ENCODE measurements at places on chromosomes 5 and 9.

- DNase-seq = no peak
Measured at GRCh38 chr9:79756414-79756813, 184.6 kb downstream of the TLE4 start.

DNA sequence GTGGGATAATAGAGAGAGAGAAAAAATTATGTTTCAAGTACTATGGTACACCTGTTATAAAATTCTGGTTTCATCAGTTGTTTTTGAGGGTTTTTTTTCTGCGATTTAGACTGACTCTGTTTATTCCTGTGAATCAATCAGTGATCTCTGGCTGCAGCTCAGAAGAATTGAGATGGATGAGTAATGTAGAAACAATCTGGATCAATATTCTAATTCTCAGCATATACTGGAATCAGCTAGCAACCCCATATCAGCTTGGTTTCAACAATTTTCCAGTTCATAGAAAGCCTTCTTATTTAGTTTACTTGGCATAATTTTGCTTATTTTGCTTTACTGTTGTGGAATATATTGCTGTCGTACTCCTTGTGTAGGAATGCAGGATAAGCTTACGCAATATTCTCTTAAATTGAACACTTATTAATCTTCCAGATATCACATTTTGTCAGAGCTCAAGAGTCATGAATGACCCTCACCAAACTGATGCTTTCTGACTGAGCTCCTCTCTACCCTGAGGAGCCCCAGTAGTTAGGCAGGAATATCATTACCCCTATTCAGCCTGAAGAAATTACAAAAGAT lies 42.9 kb downstream of the SHC3 start:
- no peak for DNase-seq

GRCh38 chr5:56712895-56713591 lies 102.3 kb upstream of the MAP3K1 start:
- no peak for DNase-seq

DNA sequence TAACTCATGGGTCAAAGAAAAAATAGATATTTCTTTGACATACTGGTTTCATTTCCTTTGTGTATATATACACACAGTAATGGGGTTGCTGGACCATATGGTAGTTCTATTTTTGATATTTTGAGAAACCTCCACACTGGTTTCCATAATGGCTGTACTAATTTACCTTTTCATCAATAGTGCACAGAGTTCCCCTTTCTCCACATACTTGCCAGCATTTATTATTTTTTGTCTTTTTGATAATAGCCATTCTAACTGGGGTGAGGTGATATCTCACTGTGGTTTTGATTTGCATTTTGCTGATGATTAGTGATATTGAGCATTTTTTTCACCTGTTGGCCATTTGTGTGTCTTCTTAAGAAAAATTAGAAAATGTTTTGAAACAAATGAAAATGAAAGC lies 78.4 kb upstream of the CKMT2 start:
- DNase-seq = no peak

- no peak for DNase-seq
Measured at GRCh38 chr5:162573758-162574157, 506.2 kb downstream of the GABRG2 start.

GRCh38 chr5:65820373-65820772 lies 98.4 kb downstream of the NLN start:
- DNase-seq = no peak

GRCh38 chr5:67265951-67266350 lies 69.4 kb upstream of the CD180 start:
- DNase-seq = no peak

- DNase-seq = no peak
Measured at GRCh38 chr5:134507452-134507851, 18.0 kb upstream of the JADE2 start.

- DNase-seq = no peak
Measured at GRCh38 chr9:114733816-114734215, 51.8 kb upstream of the TEX48 start.

GRCh38 chr9:134618163-134618832 lies 23.3 kb upstream of the COL5A1 start:
- no peak for DNase-seq

DNA sequence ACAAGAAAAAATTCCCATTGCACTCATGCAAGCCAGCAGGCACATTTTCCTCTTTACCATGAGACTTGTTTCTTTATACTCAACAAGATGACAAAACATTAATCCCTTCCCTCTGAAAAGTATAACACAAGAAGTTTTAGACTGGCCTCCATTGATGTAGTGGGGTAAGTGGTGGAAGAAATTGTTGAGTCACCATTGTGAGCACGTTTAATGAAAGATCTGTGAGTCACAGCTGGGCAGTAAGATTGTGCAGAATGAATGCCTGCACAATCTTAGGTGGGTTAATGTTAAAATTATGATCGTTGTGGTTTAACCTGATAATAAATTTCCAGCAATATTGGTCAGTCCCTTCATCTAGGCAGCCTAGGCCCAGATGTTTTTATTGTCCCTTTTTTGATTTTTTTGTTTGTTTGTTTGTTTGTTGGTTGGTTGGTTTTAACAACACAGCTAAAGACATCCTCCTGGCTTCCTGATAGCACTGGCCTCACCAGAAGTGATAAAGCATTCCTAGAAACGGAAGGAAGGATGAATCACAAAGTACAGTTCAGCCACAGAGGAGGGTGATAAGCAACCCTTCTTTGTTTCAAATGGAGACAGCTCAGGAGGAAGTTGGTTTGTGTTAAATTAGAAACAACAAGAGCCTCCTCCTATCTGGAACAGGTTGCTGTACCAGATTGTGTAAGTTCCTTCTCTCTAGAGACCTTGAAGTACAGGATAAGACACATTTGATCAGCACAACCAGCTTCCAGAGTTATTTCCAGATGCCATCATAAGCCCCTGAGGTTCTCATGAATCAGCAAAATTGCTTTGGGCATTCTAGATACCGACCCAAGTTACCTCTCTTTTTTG lies 40.3 kb downstream of the SLC24A2 start:
- DNase-seq = no peak

GRCh38 chr5:158933494-158934318 lies 166.0 kb downstream of the EBF1 start:
- DNase-seq = no peak

GRCh38 chr9:109557481-109557880 lies 59.4 kb upstream of the PTPN3 start:
- DNase-seq = no peak

GRCh38 chr5:157263496-157264090 lies 2.3 kb upstream of the CYFIP2 start:
- no peak for DNase-seq

DNA sequence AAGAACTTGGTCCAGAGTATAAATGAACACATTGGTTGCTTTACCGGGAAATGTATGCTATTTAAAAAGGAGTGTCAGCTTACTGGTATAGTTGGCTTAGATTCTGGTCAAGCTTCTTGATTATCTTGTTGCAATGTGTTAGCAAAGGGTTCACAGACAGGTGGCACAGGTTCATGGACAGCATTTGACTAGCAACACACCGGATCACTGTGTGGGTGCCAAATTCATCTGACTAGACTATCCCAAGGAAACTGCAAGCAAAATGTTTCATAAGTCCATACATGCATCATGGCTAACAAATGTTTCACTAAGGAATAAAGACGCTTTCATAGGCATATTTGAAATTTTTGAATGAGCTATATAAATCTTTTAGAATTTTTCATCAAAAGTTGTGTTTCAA lies 274.1 kb downstream of the PLK2 start:
- DNase-seq = no peak

- no peak for DNase-seq
Measured at GRCh38 chr5:171710451-171711024, 75.1 kb upstream of the SMIM23 start.

GRCh38 chr5:108867656-108868055 lies 120.0 kb downstream of the FER start:
- DNase-seq = no peak

GRCh38 chr9:135830496-135830895 lies 76.8 kb downstream of the CAMSAP1 start:
- no peak for DNase-seq

GRCh38 chr5:130289132-130290088 lies 385.1 kb downstream of the CHSY3 start:
- DNase-seq = no peak

- no peak for DNase-seq
Measured at GRCh38 chr9:26567976-26568375, 324.6 kb downstream of the CAAP1 start.

DNA sequence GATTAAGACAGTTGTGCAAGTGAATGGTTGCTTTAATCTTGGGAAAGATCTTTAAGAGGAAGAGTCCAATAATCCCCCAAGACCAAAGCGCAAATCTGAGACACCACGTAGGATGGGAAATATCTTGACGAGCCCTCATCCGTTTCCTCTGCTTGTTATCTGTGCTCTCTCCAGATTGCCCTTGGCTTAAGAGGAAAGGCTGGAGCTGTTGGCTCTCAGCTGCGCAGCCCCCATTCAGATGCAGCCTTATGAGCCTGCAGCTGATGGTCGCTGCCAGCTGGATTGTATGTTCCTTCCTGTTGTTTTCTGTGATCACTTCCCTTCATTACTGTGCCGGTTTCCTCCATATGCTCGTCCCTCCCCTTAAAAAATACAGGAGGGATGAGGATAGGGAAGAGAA lies 47.7 kb downstream of the PWWP2A start:
- DNase-seq = no peak

DNA sequence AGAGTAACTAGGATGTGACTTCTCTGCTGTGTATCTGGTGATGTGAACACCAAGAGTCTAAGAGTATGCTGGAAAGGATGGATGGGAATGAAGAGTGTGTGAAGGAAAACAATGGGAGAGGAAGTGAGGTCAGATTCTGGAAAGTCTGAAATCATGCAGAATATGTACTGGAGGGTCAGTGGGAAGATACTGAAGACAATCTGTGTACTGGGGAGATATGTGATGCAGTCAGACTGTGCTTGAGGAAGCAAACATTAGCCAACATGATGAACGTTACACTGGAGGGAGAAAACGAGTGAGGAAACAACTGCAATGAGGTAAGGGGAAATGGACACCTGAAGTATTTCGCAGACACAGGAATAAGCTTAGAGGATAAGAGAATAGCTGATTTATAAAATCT lies 105.7 kb downstream of the NR3C1 start:
- no peak for DNase-seq

DNA sequence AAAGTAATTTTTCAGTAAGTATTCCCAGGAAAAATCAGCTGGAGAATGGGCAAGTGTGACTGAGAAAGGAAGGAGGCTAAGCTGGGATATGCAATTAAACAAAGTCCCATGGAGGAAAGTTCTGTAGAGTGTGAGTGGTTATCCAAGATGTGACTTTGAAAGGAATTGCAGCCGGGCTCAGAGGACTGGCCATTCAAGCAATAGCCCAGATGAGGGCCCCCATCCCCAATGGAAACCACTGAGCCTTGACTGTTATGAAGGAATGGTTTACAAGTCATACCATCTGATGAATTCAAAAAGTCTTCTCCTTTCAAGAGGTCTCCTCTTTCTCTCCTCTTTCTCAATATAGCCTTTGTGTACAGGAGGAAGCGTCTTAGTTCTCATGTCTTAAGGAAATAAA lies 6.5 kb downstream of the LVRN start:
- no peak for DNase-seq

GRCh38 chr5:108541836-108542235 lies 159.9 kb upstream of the FBXL17 start:
- DNase-seq = no peak

- no peak for DNase-seq
Measured at GRCh38 chr5:78078858-78079257, 215.6 kb downstream of the AP3B1 start.

- DNase-seq = no peak
Measured at GRCh38 chr5:107134931-107135330, 535.8 kb downstream of the EFNA5 start.

GRCh38 chr9:79651251-79651795 lies 79.6 kb downstream of the TLE4 start:
- peak; percentile 67 for DNase-seq

DNA sequence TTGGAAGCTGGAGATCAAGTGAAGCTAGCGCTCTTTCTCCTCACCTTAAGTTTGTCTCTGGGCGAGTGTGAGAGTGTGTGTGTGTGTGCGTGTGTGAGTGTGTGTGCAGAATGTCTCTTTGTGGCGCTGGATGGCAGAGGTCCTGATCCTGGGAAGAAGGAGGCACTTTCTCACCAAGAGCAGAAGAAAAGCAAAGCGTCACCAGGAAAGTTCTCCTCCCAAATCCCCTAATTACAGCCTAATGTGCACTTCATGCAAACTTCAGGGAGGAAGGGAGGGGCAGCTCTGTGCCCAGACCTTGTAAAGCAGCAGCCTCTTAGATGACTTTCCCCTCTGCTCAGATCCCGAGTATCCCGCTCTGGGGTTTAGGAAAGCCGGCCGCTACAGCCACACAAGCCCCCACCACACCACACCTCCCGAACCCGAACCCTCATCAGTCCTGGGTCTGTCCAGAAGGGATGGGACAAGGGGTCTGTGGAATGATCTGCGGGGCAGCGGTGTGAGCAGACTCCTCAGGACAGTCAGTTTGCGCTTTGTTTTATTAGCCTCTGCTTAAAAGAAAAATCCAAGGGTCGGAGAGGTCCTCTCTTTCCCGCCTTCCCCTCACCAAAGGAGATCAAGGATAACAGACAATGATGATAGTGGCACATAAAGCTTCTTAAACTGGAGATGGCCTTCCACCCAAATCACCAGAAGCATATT lies at the start of gene HAPLN1:
Gene HAPLN1 (minus strand): TSS at position 20 of the 702 bp plus-strand sequence. CDS start 47,332 bp downstream, outside the sequence.
- DNase-seq = no peak

GRCh38 chr5:76695346-76695745 lies 20.6 kb upstream of the F2R start:
- no peak for DNase-seq

DNA sequence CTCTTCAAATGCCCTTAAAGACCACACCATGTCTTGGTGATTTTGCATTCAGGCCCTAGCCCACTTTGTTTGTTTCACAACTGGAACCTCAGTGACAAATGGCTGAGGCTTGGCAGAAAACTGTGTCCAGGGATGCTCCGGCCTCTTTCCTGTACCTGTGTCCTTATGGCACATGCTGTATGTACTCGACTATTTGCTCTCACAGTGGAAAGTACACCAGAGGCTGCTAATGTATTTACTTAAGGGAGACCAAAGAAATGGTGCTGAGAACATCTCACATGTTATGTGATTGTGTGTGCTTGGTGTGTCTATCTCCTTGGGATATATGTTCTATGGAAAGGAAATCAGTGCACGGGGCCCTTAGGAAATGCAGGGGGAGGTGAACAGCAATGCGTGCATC lies 263.3 kb downstream of the GADD45G start:
- DNase-seq = no peak

DNA sequence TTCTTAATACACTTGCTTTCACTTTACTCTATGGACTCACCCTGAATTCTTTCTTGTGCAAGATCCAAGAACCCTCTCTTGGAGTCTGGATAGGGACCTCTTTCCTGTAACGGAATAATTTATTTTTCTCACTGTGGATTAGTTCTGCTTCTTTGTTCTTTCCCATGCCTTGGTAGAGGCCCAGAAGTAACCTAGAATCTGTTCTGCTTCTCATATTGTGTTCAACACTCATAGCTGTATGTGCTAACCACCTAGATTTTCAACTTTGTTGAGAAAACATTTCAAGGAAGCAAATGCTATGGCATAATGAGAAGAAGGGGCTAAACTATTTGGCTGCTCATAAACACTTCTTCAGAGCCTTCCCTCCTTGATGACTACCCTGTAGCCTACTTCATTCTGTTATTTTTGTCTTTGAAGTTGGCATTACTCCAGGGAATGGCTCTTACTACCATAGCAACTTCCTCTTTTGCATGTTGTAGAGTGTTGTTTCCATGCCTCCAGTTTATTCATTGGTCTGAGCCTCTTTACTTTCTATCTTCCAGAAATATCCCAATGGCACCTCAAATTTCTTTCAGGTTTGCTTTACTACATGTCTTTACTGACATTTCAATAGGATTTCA lies 74.3 kb downstream of the KIAA0825 start:
- DNase-seq = no peak

GRCh38 chr9:107809871-107810460 lies 320.4 kb upstream of the KLF4 start:
- no peak for DNase-seq

GRCh38 chr9:131051592-131052517 lies 42.9 kb downstream of the LAMC3 start:
- no peak for DNase-seq
